Hindlimb muscle (tissue), 1 donor: ENCODE measurements at places on chromosomes 12 and 14. TPM values are rescaled to one million over a fixed set of nuclear protein-coding genes. Genes with fewer than 3 reads are reported as not detected.

GRCh38 chr14:69694730-69695281 lies 72.1 kb upstream of the SRSF5 start:
- DNase-seq, result no peak

- DNase-seq, result no peak
Measured at GRCh38 chr12:177336-177979, 36.5 kb downstream of the SLC6A12 start.

SHMT2 gene
- 65.1 TPM for polyA plus RNA-seq

P2RX7 gene
- 2.5 TPM for polyA plus RNA-seq

ERC1 gene
- 24.1 TPM for polyA plus RNA-seq

DNA sequence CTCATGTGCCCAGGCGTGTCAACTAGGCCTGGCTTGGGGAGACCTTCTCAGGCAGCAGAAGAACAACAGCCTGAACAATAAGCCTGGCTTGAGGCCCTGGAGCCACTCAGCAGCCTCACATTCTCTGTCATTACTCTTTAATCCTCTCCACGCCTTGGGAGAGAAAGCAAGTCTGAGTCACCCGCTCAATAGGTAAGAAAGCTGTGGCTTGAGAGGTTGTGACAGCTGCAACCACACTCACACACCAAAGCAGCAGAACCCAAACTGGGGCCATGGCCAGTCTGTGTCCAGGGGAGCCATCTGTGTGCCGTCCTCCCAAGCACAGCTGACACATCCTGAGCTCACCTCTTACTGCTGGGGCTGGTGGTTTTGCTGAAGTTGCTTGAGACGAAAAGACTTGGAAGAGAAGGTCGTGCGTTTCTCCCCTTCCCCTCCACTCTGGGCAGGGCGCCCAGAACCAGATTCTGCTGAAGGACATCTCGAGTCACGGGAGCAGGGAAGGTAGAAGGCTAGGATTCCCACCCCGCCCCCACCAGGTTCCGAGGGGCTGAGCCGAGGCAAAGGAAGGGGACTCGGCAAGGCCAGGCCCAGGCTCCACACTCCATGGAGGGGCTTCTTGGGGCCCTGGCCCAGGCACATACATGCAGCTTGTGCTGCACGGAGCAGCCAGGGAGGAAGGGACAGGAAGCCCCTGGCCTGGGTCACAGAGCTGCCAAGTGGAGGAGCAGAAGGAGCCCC lies 5.5 kb downstream of the TMEM63C start:
- DNase-seq, result no peak

POU6F1 gene
- polyA plus RNA-seq, result 10.1 TPM

- no peak for DNase-seq
Measured at GRCh38 chr14:74533576-74533975, 40.0 kb downstream of the ISCA2 start.

CD27 gene
- polyA plus RNA-seq, result 0.71 TPM

RERG gene
- 3.2 TPM for polyA plus RNA-seq

HOXC12 gene
- 0.48 TPM for polyA plus RNA-seq

DNA sequence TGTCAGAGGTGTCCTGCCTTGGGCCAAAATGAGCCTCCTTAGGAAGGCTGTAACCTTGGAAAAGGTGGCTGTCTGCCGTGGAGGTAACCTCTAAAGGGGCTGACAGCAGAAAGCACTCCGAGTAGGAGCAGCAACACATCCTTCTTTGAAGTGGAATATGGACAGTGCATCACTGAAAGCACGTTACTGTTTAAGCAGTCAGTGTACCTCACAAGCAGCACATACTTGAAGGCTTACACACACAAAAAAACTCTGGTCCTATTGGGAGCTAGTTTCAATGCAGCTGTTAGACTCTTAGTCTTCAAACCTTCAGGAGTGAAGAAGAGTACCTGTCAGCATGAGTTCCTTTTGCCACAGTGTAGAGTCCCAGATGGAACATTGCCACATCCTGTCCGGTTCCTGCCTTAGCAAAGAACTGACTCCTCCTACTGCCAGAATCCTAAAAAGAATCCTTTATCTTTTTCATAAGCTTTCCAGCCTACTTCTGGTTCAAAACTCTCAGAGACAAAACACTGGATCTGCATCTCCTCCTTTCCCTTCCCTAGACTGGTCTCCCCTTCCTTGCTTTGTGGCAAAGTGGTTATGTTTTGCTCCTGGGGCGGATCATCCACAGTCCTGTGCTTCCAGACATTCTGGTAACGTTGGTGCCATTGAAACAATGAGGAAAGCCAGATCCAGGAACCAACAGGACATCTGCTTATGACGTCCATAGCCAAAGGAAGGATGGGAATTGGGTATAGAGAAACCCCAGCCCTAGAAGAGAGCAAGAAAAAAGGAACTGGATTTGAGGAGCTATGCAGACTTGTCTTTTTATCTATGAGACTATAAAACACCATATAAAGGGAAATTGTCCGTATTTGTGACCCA lies 8.5 kb upstream of the MDM1 start:
- DNase-seq, result no peak

- DNase-seq, result no peak
Measured at GRCh38 chr12:101375573-101375972, 32.0 kb downstream of the ARL1 start.

DNA sequence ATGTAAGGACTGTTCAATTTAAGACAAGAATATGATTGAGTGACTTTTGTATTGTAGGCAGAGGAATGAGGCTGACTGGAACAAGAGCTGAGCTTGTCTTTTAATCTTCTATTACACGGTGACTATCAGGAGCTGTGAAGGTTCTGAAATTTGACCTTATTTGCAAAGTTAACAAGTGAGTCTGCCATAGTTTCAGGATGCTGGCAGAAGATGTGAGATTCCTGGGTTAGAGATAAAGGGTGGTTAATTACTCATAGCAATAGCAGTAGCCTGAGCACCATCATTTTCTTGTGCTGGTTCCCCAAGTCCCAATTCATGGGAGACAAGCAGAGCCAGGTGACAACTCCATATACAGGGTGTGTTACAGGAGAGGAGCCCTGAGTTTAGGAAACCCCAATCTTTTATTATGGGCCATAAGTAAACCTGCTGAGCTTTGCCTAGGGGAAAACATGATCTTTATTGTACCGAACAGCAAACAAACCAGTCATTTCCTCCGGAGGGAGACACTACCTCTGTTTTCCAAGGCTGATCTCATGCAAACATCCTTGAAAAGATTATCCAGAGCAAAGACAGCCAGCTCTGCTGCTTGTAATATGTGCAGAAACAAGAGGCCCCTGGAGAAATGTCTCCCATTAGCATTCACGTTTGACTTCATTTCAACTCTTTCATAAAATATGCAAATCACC lies 51.7 kb upstream of the DDX11 start:
- no peak for DNase-seq

DNA sequence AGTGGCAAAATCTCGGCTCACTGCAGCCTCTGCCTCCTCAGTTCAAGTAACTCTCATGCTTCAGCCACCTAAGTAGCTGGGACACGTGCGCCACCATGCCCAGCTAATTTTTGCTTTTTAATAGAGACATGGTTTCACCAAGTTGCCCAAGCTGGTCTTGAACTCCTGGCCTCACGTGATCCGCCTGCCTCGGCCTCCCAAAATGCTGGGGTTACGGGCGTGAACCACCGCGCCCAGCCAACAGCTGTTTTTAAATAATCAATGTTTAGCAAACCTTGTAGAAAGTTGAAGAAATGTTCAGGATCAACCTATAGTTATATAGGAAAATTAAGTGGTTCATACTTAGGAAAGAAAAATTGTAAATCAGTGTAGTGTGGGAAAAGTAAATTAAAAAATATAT lies 6.0 kb upstream of the HSP90AA1 start:
- DNase-seq, result no peak

GRCh38 chr12:4829793-4830162 lies 79.9 kb upstream of the KCNA1 start:
- no peak for DNase-seq

GRCh38 chr12:58500399-58500798 lies 419.9 kb downstream of the LRIG3 start:
- no peak for DNase-seq

SPRYD3 gene
- polyA plus RNA-seq, result 17.4 TPM
